ENCODE measurements at places on chromosomes 16 and 17.
A peak's percentile ranks its signal among the peaks of the same experiment; 100 is the strongest.

- DNase-seq = no peak
Observed at GRCh38 chr17:66275651-66276050, 26.8 kb upstream of the PRKCA start.

GRCh38 chr16:86865851-86866662 lies 287.7 kb downstream of the FOXL1 start:
- no peak for DNase-seq

- DNase-seq = no peak
Observed at GRCh38 chr16:86090461-86091170, 191.7 kb downstream of the IRF8 start.

DNA sequence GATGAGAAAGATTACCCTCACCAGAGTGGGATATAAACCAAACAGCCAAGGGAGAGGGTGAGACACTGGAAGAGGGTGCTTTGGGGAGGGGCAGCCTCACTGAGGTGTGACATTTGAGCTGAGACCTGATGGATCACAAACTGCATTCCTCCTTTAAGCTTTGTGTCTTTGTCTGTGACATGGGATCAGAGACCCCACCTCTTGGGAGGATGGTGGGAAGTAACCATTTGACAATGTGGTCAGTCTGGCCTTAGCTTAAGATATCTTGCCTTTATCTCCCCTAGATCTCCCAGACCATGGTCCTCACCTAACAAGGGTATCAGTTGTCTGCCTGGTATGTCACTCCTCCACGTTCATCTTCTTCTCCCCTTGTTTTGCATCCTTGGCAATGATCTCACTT lies 163.4 kb downstream of the SHISA9 start:
- DNase-seq = no peak

GRCh38 chr17:3693829-3694231 lies 2.1 kb downstream of the P2RX5 start:
- DNase-seq = no peak

DNA sequence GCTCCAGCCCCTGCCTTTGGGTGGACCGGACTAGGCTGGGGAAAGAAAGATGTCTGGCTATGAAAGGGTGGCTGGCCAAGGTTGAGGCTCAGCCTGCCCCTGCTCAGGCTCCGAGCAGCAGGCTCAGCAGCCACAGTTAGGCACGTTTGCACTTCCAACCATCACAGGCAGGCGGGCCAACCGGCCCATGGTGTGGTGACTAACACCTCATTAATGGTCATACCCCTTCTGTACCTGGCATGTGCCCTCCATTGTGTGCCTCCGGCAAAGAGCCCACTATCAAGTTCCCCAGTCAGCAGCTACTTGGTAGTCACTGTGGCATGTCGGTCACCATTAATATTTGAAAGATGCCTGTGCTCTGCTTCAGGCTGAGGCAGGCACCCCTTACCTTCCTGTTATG lies 6.7 kb downstream of the TBC1D24 start:
- no peak for DNase-seq

GRCh38 chr17:63270610-63271009 lies 175.5 kb downstream of the CYB561 start:
- DNase-seq = no peak

- DNase-seq = no peak
Observed at GRCh38 chr17:8015957-8016631, 13.7 kb downstream of the GUCY2D start.

- no peak for DNase-seq
Observed at GRCh38 chr16:31357324-31358109, 2.5 kb downstream of the ITGAX start.

- DNase-seq = no peak
Observed at GRCh38 chr17:36183001-36183971, 6.8 kb upstream of the TBC1D3B start.

- no peak for DNase-seq
Observed at GRCh38 chr17:75084039-75084660, 3.6 kb upstream of the SLC16A5 start.

DNA sequence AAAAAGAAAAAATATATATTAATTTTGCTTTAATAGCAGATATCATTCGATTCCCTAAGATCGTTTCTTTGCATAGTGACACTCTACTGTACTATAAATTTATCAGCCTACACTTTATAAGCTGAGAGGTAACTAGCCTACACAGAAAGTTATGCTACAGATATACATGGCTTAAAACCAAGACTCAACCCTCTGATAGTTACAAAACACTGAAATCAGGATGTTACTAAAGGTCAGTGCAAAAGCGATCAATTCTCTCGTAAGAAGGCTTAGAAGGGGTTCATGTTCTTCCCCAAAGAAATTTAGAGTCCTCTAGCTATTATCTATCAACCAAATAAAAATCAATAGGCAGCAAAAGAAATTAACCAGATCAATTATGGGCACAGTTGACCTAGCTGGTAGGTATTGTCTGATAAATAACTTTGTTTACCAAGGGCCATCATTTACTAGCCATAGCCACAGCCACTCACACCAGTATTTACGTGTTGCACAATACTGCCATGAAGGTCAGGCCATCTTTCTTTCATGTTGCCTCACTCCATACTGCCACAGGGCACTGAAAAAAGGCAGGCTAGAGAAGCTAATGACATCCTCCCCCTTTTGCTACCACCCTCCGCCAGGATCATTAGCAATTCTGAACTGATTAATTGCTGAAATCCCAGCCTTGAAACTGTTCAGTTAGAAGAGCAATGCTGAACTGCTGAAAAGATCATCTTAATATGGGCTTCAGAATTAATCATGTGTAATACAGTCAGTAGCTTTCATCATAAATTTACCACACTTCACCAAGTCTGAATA lies 43.7 kb downstream of the RND2 start:
- no peak for DNase-seq

GRCh38 chr17:31918701-31919128 lies 17.2 kb upstream of the UTP6 start:
- DNase-seq = no peak

DNA sequence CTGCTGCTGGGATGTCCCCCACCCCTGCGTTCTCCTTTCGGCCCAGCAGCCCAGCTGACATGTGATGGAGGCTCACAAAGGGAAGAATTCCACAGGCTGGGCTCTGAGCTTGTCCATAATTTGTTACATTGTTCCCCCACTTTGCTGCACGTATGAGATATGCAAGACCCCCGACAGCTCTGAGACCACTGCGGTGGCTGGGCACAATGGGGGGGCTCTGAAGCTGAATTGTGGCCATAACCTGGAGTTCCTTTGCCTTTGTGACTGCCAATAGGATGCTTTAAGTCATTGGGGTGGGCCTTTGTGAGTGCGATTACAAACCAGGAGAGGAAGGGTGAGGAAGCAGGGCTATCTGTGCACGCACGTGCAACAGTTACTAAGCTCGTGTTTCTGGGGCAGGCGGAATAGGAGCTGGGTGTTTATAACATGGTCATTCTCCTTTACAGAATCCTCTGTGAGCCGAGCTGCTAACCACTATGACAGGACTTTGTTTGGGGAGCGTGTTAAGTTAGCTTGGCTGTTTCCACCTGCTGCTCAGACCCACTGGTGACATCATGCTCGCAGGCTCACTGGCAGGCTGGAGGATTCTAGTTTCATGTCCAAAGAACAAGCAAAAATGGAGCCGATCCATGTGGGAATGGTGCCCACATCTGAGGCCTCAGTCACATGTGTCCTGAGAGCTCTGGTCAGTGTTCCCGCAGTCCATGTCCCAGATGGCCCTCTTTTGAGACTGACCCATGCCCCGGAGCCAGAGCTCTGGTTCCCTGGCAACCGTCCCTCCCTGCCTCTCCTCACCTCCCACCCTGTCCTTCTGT lies 208.3 kb upstream of the SALL1 start:
- DNase-seq = no peak

GRCh38 chr17:45098869-45099616 lies 33.3 kb downstream of the PLCD3 start:
- DNase-seq = peak; percentile 52

DNA sequence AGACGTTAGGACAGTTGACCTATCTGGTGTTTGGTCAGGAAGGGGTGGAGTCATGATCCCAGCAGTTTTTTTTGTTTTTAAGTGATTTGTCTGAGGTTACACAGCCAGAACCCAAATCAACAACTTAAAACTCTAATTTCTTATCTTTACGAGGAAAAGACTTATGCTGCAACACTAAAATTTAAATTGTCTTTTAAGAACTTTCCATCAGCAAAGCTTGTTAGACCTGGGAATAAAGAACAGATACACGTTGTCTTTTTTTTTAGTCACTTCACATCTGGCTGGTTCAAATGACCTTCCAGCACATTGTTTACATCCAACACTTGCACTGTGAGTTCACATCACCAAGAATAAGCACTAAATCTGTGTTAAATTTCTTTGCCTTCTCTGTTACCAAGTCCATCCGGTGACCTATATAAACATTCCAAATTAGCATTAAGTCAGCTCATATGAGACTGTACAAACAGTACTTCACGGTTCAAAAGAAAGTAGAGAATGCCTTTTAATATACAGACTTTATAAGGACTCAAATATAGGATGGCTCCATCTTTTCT lies 115.0 kb downstream of the HS3ST2 start:
- DNase-seq = no peak

- no peak for DNase-seq
Observed at GRCh38 chr17:75849724-75850123, 5.4 kb downstream of the WBP2 start.

DNA sequence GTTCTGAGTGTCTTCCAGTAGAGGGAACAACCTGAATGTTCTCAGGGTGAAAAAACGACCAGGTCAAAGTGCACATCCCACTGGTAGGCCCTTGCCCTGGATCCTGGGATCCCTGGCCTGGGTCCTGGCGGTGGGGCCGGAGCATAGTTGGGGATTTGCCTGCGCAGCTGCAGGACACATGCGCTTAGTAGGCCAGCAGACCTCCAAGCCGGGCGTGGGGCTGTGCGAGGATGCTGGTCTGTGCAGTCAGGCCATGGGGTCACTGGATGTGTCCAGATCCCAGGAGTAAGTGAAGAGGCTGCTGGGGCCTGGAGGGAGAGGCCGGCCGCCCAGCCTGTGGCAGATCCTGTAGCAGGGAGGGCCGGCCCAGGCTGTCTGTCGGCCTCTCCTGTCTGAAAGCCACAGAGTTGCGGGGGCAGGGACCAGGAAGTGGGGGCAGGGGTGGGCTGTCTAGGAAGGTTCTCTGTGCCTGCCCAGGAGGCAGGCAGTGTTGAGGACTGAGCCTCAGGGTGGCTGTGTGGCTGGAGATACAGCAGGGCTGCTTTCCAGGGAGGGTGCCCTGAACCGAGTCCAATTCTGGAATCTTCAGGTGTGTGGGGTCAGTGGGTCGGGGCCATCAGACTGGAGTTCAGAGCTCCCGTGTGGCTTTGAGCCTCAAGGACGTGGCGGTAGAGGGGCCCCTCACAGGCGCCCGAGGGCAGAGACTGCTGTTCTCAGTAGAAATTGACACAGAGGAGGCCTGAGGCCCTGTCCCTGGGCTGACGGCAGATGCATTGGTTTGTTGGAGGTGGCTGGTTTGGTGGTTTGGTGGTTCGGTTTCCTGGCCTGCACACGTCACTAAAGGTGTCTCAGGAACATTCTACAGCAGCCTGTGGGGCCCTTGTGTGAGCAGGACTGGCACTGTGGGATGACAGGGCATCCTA lies 17.2 kb upstream of the NUDT16L1 start:
- DNase-seq = peak; percentile 43

GRCh38 chr17:38598536-38598935 lies 7.2 kb downstream of the SRCIN1 start:
- no peak for DNase-seq

DNA sequence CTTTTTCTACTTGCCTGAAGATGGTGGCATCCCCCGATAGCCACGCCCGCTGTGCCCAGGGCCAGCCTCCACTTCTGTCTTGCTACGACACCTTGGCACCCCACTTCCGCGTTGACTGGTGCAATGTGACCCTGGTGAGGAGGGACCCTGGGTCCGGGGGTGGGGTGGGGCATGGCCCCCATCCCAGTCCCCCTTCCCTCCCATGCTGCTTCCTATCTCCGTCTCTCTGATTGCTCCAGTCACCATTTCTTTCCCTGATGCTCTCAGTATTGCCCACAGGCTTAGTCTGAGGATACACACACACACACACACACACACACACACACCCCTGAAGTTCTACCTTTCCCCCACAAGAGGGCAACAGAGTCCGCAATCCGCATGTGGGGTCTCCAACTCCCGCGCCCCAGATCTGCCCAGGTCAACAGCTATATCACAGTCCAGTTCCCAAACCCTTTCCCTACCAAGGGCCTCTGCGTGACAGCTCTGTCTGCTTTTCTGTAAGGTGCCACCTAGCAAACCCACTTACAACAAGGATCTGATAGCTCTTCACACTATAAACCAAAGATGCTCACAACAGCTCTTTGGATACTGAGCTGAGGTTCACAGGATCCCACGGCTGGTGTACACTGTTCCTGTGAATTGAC lies 3.4 kb downstream of the SGCA start:
- DNase-seq = no peak

DNA sequence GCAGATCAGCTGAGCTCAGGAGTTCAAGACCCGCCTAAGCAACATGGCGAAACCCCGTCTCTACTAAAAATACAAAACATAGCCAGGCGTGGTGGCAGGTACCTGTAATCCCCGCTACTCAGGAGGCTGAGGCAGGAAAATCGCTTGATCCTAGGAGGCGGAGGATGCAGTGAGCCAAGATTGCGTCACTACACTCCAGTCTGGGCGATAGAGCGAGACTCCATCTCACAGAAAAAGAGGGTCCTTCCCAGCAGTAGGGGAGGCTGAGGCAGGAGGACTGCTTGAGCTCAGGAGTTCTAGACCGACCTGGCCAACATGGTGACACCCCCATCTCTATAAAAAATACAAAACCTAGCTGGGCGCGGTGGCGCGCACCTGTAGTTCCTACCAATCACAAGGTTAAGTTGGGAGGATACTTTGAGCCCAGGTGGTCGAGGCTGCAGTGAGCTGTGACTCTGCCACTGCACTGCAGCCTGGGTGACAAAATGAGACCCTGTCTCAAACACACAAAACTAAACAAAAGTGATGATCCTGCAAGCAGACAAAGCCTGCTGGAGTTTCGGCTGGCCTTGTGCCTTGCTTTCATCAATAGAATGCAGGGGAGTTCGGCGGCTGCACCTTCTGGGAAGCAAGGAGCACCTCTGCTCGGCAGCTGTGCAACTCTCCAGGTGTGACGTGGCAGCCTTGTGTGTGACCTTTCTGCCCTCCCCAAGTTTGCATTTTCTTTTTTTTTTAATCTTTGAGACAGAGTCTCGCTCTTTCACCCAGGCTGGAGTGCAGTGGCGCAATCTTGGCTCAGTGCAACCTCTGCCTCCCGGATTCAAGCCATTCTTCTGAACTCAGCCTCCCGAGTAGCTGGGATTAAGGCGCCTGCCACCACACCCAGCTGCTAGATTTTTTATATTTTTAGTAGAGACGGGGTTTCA lies 12.4 kb upstream of the YWHAE start:
- DNase-seq = no peak

DNA sequence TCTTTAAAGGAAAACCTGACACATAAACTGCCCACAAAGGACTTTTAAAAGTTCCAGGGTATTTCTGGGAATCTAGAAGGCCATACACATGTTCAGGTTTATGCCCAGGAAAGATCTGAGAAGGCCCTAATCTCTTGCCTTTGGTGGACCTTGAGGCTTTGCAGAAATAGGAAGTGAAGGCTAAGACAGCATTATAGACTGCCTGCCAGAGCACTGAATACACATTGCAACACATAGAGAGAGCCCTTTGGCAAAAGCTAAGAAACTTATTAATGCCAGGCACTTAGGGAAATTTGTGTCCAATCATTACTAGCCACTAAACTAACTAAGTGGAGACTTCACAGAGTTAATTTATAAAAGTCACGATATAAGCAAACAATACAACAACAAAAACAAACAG lies 70.4 kb downstream of the MMD start:
- DNase-seq = no peak

- DNase-seq = no peak
Observed at GRCh38 chr16:85240982-85241924, 129.0 kb upstream of the CIBAR2 start.

All from activated T-helper 1 cell treated with anti-CD3 and anti-CD28 coated beads, Interleukin-2, amount 50 U/mL, for 16 hours (primary cell).